ENCODE measurements at places on chromosomes 7 and 10.

DNA sequence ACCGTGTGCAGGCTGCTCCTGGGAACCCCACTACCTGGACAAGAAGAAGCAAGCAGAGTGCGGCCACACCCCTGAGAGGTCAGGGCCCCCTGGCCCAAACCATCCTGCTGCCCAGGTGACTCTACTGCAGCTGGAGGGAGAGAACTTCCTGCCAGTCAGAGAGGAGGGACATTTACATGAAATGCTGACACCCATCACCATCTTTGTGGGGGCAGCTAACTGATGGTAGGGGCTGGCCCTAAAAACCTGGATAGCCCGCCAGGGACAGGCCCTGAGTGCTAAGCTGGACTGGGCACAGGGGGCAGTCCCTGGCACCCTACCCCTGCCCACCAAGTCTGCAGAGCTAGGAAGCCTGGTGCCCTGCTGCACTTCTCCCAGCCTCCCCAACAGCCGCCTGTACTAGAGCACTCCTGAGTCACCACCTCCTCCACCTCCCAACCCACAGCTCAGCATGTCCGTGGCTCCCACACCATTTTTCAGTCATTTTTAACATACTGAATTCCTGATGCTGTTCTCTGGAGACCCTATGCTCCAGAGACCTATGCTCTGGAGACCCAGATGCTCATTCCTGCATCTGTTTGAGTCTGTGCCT, 27.5 kb downstream of the DPCD start:
- DNase-seq: peak; percentile 8

DNA sequence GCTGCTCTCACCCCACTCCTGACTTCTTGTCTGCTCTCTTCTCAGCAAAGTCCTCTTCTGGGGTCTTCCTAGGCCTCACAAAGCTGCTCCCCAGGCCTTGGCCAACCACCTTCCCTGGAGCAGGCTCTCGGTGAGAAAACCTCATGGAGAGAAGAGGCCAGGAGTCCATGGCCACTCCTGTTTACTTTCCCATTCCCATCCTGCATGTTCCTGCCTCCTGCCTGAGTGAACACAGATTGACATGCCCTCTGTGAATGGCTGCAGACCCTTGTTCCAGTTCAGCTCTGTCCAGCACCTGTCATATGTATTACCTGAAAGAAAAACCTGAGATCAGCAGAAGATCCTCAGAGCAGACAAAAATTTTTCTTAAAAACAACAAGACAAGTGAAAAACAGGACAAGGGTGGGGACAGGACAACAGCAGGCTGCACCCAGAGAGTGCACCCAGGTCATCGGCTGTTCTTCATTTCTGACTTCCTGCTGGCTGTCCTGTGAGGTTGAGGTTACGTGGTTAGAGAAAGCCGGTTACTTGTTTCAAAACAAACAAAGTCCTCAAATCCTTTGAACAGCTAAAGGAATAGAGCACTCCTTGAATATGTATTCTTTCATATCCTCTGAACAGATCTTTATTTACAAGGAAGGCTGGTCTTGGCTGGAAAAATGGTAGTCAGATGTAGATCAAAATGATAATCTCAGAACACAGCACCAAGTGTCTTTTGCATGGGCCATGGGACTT, 34.0 kb upstream of the DLD start:
- DNase-seq: no peak

- peak; percentile 60 for DNase-seq
Measured at GRCh38 chr7:136405931-136406777, 429.0 kb upstream of the MTPN start.

DNA sequence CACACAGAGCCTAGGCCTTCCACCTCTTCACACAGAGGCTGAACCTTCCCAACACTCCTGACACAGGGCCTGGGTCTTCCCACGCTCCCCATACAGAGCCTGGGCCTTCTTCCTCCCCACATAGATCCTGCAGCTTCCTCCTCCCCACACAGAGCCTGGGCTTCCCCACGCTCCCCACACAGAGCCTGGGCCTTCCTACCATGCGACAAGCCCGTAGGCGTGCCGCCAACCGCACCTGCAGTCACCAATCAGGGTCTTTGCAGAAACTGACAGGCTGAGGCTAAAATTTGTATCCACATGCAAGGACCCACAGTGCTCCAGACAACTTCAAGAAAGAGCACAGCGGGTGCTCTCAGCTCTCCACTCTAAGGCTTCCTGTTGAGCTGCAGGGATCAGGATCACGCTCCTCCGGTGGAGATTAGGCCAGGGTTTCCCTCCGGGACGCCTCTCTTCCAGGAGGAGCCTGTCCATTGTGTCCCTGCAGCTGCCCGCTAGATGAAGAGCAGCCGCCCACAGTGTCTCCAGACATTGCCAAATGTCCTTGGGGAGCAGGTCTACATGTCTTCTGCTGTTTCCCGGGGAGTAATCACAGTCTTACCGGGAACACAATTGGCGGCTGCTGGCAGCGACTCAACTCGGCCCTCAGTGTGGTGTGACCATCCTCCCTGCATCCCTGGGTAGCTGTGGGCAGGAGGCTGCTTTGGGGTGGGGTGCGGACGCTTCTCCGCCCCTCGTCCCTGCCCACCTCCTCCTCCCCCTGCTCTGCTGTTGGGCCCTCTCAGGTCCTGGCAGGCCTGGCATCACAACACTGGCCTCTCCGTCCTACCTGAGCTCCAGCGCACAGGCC, 9.7 kb downstream of the CFAP46 start:
- DNase-seq: no peak

DNA sequence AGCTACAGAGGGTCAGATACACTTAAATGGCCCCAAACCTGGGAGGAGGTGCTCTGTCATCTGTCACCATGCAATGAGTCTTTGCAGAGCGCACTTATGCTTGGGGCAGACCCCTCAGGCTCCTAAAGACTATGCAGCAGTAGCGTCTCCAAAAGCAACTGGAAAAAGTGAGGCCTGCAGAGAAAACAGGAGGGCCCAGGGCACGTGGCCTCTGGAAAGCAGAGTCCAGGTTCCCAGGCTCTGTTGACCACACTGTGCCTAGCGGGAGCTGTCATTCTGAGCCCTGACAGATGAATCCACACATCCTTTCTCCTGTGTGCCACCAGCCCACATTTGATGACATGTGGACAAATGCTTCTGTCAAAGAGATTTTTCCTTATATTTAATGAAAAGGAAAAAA, 66.4 kb downstream of the MINDY4 start:
- no peak for DNase-seq

GRCh38 chr7:143492043-143492471, 14.4 kb downstream of the TAS2R41 start:
- DNase-seq: peak; percentile 90

GRCh38 chr7:5697754-5698424, 83.6 kb downstream of the RNF216 start:
- DNase-seq: peak; percentile 60

GRCh38 chr10:48803801-48804584, 119.3 kb downstream of the WDFY4 start:
- DNase-seq: no peak

DNA sequence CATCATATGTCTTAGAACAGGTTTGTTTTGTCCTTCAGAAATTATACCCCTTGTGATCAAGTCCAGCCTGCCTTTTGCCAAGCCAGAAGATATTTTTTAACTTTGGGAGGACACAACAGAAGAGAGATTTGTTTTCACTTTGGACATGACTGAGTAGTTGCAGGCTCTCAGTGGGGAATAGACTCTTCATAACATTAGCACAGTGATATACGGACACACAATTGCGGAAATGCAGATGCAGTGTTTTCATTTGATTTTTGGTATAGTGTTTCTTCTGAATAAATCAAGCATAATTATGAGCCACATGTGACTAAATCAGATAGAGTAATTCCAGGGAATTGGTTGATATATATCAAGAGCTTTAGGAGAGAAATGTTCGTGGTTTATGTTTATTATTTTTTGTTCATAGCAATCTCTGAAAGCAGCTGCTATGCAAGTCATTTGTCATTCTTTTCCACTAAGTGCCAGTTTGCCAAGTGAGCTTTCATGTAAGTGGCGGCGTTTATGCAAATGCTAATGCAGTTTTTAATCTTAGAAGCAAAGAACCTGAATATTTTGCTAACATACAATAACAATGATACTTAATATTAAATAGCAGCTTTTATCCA, 69.6 kb upstream of the HDAC9 start:
- DNase-seq: no peak

DNA sequence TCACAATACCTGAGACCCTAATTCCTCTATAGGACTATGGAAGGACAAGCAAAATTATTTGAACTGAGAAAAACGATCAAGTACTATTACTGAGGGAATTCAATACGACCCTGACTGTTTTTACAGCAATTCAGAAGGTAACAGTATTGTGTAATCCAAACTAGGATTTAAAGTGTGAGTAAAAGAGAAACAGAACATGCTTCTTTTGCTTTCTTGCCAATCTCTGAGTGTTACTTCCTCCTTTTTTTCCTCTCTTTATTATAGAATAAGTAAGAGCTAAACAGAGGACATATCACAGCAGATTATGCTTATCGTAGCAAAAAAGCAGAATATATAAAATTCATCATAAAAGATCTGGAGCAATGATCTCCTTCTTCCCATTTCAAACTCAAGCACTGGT, 292.1 kb downstream of the THSD7A start:
- peak; percentile 38 for DNase-seq

GRCh38 chr7:11533229-11533820, 298.7 kb downstream of the THSD7A start:
- DNase-seq: peak; percentile 49

DNA sequence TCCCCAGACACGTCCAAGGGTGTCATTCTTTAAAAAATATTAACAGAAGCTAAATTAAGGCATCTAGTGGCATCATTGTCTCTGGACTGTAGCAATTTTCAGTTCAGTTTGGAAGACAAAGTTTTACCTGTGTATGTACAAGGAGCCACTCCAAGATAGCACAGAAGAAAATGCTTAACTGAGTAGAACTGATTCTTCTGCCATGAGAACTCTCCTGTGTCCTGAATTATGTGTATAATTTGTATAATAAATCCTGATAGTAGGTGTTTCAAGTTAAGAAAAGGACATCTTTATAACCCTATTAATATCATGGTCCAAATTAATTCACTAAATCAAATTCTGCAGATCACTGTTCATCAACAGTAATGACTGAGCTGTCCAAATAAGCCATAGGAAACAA, 1104.0 kb downstream of the XPNPEP1 start:
- DNase-seq: no peak

DNA sequence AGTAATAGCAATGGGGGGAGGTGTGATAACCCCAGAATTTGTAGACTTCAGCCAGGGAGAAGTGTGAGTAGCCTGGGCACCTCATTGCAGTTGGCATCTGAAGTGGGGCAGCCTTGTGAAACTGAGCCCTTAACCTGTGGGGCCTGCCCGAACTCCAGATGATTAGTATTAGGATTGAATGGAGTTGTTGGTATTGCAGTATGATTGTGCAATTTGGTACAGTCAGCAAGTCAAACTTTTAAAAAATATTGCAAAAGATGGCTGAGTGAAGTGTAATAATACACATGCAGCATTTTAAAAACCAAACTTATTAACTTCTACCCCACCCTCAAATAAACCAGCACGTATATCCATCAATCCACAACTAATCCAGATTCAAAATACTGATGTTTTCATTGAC, 9.3 kb downstream of the RBM33 start:
- DNase-seq: peak; percentile 85

GRCh38 chr7:128931965-128932861, 5.5 kb upstream of the IRF5 start:
- no peak for DNase-seq

DNA sequence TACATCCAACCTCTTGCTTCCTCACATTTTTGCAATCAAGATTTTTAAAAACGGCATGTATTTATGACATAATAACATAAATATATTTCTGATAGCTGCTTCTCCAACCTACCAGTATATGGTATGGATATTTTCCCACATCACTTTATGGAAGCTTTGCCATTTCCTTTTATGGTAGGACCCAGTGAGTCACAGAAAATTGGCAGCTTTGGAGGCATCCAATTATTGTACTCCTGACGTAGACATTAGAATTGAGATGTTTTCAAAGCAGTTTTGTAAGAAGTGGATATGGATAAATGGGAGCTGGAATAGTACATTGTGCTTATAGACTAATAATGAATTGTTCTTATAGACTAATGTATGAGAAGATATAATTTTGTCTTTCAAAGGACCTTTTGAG, 23.8 kb upstream of the BICC1 start:
- DNase-seq: no peak

- DNase-seq: no peak
Measured at GRCh38 chr10:104501864-104502579, 139.1 kb upstream of the SORCS3 start.

GRCh38 chr10:102505462-102506115, 1.8 kb downstream of the SUFU start:
- DNase-seq: no peak

GRCh38 chr7:110943701-110944345, 147.1 kb upstream of the LRRN3 start:
- DNase-seq: no peak

GRCh38 chr10:55183993-55184392, 383.0 kb upstream of the PCDH15 start:
- DNase-seq: peak; percentile 16

- DNase-seq: peak; percentile 67
Measured at GRCh38 chr7:151248346-151249033, at the start of gene SMARCD3. Gene SMARCD3 (minus strand): TSS chr7:151248694. CDS start chr7:151248562, 132 bp downstream.

GRCh38 chr10:11050301-11051287, 32.9 kb downstream of the CELF2 start:
- no peak for DNase-seq

GRCh38 chr10:102721954-102722353, 7.5 kb downstream of the SFXN2 start:
- DNase-seq: no peak

- peak; percentile 13 for DNase-seq
Measured at GRCh38 chr10:18542832-18543231, 108.6 kb downstream of the NSUN6 start.

- DNase-seq: no peak
Measured at GRCh38 chr7:150830937-150831336, 21.4 kb upstream of the AOC1 start.

DNA sequence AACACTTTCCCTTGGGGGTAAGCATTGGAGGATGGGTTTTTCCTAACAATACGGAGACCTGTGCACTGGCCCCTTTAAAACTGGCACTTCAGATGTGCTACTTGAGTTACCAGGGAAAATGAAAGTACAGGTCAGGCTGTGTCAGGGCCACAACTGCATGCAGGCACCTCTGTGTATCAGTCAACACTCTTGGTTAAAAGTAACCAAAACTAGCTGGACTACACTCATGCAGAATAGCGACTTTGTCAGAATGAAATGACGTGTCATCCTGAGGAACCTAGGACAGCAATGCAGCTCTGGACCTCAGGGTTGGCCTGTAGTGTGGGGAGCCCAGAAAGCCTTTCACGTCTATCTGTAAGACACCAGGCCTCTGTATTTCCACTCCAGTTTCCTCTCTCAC, 33.8 kb upstream of the SMKR1 start:
- no peak for DNase-seq

GRCh38 chr10:3700531-3701076, 84.4 kb downstream of the KLF6 start:
- no peak for DNase-seq

DNA sequence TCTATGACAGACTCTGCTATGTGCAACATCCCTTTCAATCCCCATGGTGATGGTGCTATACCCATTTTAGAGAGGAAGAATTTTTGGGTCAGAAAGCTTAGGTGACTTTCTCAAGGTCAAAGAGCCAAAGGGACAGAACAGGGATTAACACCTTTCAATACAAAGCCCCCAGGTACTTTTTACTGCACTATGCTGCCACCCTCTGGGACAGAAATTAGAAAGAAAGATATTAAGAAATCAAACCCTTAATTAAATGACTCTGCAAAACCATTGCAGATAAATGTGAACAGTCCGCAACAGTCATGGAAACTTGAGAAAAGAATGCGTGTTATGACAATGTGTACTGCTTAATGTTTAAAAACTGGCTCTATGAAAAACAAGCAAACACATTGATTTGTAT, 673.7 kb downstream of the MAGI2 start:
- no peak for DNase-seq
